ENCODE measurements at places on chromosomes 4 and X. TPM values are rescaled to one million over a fixed set of nuclear protein-coding genes. Genes with fewer than 3 reads are reported as not detected.
A peak's percentile ranks its signal among the peaks of the same experiment; 100 is the strongest.

GRCh38 chrX:64394874-64395567 lies at the start of gene MTMR8:
TSS of gene MTMR8 (minus strand) at chrX:64395452. CDS start at chrX:64395363, 89 bp downstream.
- no peaks in the 10 kb centered on the region for H3K27me3 ChIP-seq
- H3K4me1 ChIP-seq, result peaks cover 6% of the 10 kb centered on the region
- H3K4me3 ChIP-seq, result peak within 1 kb of the TSS; percentile 68
- H3K36me3 ChIP-seq, result no peaks in the 10 kb centered on the region
- peak; percentile 85 for DNase-seq
- peak within 1 kb of the TSS; percentile 51 for H3K27ac ChIP-seq

Gene CABS1
- total RNA-seq, result not detected

Gene CLDN34
- total RNA-seq, result not detected

DNA sequence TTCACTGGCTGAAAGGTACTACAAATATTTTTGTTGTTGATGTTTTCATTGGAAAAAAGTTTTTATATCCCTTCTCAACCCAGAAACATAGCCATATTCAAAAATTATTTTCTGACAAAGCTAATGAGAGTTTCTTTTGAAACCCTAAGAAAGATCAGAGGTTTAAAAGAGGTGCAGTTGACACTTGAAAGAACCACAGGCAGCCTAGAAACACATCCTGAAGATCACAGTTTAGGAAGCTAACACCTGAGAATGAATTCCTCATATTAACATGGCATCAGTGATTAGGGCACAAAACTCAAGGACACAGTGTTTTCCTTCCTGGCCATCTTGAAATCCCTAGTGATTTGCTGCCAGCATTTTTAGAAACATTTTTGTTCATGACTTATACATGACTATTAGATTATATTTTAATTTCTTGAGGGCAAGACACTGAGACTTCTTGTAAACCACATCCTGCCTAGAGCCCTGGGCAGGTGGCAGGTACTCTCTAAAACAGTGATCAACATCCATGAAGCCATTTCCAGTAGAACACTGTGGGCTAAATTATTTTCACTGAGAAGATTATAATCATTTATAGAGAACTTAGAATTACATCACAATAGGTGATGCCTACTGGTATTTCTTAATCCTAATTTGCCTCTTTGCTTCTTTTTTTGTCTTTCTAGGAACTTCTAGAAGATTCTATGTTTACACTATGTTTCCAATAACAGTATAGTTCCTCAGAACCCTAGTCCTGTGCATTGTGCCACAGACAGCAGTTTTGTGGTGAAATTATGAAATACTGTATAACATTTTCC lies 80.0 kb downstream of the ARSJ start:
- H3K27me3 ChIP-seq, result no peaks in the 10 kb centered on the region
- no peaks in the 10 kb centered on the region for H3K36me3 ChIP-seq
- DNase-seq, result peak; percentile 47
- H3K27ac ChIP-seq, result no peak overlapping the region
- no peak overlapping the region for H3K4me3 ChIP-seq

DNA sequence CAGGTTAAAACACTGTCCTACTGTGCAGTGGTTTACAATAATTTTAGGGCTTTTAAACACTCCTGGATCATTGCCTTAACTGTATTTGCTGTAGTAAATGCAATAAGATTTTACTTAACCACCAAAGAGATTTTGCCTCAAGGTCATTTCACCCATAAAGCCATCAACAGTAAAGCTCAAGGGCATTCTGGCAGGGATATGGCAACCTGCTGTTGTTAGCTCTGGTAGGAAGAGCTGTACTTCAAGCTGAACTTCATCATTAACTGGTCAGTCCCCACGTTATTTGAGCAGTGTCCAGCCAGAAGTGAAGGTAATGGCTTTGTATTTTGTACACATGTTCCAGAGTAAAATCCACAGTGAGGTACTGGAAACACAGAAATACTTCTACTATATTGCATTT lies 26.9 kb upstream of the MAOA start:
- H3K27ac ChIP-seq, result no peak overlapping the region
- no peaks in the 10 kb centered on the region for H3K4me1 ChIP-seq
- H3K27me3 ChIP-seq, result no peaks in the 10 kb centered on the region
- H3K4me3 ChIP-seq, result no peak overlapping the region
- no peaks in the 10 kb centered on the region for H3K36me3 ChIP-seq
- DNase-seq, result no peak

DNA sequence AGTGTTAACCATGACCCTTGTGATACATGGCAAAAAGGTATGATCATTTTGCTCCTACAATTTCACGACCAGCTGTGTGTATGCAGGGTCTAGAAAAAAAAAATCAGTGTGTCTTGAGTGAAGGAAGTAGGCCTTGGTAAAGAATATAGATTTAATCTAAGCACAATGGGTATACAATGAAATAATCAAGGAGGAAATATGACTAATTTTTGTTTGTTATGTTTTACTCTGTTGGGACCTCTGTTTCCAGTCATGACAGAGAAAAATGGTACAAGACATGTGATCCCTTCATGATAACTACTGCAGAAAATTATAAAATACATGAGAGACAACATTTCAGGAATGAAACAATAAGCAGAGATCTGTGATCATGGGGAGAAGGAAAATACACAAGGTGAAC lies 835.5 kb downstream of the PDHA2 start:
- H3K4me3 ChIP-seq, result no peak overlapping the region
- no peaks in the 10 kb centered on the region for H3K4me1 ChIP-seq
- H3K36me3 ChIP-seq, result no peaks in the 10 kb centered on the region
- no peak overlapping the region for H3K27ac ChIP-seq
- no peaks in the 10 kb centered on the region for H3K27me3 ChIP-seq
- DNase-seq, result no peak

DNA sequence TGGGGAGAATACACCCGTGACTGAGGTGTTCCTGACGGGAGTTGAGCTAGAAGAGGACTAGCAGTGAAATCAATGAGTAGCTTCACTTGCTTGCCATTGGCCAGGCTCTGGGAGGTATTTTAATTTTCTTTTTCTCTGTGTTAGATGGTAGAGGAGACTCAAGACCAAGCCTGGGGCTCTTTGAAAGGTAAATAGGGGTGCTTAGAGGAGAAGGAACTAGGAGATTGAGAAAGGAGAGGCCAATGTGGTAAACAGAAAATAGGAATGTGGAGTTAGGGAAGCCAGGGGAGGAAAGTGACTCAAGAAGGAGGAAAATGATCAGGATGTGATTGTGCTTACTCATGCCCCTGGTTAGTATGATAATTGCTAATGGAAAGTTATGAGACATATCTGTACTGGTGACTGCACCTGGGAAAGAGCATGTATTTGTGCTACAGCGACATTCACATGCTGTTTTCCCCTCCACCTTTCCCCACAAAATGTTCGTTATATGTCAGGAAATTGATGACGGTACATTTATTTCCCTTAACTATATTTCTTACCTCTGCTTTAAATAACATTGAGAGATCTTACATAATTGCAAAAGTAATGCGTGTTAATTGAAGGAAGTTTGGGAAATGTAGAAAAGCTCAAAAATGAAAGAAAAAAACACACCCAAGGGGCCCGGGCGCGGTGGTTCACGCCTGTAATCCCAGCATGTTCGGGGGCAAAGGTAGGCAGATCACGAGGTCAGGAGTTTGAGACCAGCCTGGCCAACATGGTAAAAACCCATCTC lies 16.9 kb upstream of the LRBA start:
- no peak for DNase-seq
- no peaks in the 10 kb centered on the region for H3K27me3 ChIP-seq
- H3K36me3 ChIP-seq, result no peaks in the 10 kb centered on the region
- no peak overlapping the region for H3K4me3 ChIP-seq
- H3K4me1 ChIP-seq, result peaks cover 3% of the 10 kb centered on the region

DNA sequence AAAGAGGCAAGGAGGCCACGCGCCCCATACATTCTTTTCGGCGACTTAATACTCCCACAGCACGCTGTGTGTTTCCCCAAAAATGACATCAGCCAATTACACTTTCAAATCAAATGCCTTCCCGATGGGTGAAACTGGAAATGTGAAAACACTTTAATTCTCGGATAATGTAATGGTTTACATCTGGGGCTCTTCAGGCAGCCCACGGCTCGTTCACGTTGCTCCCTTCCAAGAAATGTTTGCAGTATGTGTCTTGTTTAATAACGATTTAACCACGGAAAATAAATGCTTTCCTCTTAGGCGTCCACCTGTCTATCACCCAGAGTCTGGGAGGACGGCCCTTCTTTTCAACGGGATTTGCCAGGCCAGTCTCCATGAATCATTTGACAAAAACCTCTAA lies 272.5 kb downstream of the SHOX start:
- no peak overlapping the region for H3K4me3 ChIP-seq
- H3K36me3 ChIP-seq, result no peaks in the 10 kb centered on the region
- H3K4me1 ChIP-seq, result no peaks in the 10 kb centered on the region
- H3K27ac ChIP-seq, result no peak overlapping the region
- H3K27me3 ChIP-seq, result no peaks in the 10 kb centered on the region
- DNase-seq, result no peak

Gene FABP2
- not detected for total RNA-seq

DNA sequence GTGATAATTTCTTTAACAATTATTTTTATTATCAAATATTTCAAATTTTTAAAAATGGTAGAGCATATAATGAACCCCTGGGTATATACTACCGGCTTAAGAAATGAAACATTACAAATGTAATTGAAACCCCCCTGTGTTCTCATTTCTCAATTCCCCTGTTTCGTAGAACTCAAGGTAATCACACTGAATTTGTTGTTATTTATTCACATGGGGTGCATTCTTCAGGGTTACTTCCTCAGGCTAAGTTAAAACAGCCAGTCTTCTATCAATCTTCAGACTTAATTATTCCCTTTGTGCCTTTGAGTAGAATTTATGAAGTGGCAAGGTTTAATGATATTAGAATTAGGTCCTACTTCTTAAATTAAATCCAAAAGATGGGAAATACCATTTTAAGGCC lies 128.2 kb downstream of the ANAPC10 start:
- H3K4me1 ChIP-seq, result no peaks in the 10 kb centered on the region
- no peaks in the 10 kb centered on the region for H3K36me3 ChIP-seq
- no peak for DNase-seq
- no peaks in the 10 kb centered on the region for H3K27me3 ChIP-seq
- no peak overlapping the region for H3K4me3 ChIP-seq

Gene AFM
- total RNA-seq, result not detected

GRCh38 chr4:41594432-41594831 lies 56.5 kb downstream of the LIMCH1 start:
- DNase-seq, result no peak
- H3K27me3 ChIP-seq, result no peaks in the 10 kb centered on the region
- H3K4me1 ChIP-seq, result no peaks in the 10 kb centered on the region
- no peaks in the 10 kb centered on the region for H3K36me3 ChIP-seq

Measured in CD8-positive, alpha-beta memory T cell (primary cell).